ENCODE measurements at places on chromosomes 12 and 14.
A peak's percentile ranks its signal among the peaks of the same experiment; 100 is the strongest.

- no peak for DNase-seq
Observed at GRCh38 chr12:20210621-20211215, 157.6 kb upstream of the PDE3A start.

- no peak for DNase-seq
Observed at GRCh38 chr12:131671276-131671675, 39.6 kb upstream of the SFSWAP start.

DNA sequence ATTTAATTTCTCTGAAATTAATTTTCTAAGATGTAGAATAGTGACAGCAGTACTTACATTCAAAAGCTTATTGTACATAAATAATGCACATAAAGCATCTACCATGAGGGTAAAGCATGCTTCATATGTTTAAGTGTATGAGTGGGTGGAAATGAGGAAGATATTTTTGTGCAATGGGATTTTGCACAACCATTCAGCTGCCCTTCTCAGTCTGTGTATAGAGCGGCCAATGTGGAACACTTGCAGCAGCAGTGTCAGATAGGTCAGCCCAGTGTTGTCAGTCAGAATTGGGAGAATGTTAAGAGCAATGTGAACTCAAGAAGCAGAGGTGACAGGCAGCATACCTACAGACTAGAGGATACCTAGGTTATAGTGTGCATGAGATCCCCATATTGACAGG is 72.5 kb upstream of the ATP2B1 start:
- DNase-seq = no peak

GRCh38 chr12:51124504-51124903 is 41.1 kb upstream of the CSRNP2 start:
- DNase-seq = no peak

GRCh38 chr14:100446572-100446971 is 123.4 kb downstream of the SLC25A47 start:
- no peak for DNase-seq

GRCh38 chr12:31471823-31472222 is 119.1 kb downstream of the DENND5B start:
- DNase-seq = no peak

DNA sequence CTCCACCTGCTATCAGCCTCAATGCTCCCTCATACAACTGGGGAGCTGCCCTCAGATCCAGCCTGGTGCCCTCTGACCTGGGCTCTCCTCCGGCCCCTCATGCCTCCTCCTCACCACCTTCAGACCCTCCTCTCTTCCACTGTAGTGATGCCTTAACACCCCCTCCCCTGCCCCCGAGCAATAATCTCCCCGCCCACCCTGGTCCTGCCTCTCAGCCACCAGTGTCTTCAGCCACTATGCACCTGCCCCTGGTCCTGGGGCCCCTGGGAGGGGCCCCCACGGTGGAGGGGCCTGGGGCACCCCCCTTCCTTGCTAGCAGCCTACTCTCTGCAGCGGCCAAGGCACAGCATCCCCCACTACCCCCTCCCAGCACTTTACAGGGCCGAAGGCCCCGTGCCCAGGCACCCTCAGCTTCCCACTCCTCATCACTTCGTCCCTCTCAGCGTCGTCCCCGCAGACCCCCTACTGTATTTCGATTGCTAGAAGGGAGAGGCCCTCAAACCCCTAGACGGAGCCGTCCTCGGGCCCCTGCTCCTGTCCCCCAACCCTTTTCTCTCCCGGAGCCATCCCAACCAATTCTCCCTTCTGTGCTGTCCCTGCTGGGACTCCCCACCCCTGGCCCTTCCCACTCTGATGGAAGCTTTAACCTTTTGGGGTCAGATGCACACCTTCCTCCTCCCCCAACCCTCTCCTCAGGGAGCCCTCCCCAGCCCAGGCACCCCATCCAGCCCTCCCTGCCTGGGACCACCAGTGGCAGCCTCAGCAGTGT is 3.2 kb downstream of the MBD6 start:
- no peak for DNase-seq

GRCh38 chr12:124543052-124543589 is 24.3 kb downstream of the NCOR2 start:
- no peak for DNase-seq

DNA sequence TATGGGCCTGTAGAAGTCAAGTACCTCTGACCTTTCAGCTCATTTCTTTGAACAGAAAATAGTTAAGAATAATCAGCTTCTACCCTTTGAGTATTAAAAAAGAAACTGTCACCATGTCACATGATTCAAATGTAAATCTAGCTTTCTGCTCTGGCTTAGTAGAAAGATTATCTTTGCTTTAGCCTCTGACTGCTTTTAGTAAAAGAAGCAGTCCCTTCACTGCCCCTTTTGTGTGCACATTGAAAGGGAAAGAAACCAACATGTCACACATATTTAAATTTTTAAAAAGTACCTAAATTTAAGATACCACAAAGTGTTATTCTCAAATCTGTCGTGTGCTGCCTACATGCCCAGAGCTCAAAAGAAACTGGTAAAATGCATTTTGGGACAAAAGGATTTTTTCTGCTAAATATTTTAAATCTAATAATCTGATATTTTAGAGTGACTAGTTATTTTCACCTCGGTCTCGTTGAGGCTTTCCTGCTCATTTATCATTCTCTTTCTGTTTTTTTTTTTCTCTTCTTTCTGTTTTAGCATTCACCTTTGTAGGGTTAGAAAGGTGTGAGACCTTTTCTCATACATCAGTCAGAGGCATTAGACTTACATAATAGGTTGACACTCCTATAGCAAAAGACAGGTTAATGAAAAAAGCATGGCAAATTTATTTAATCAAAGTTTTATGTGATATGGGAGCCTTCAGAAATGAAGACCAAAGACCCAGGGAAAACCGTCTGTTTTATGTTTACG is 41.3 kb downstream of the SLC16A7 start:
- DNase-seq = no peak

DNA sequence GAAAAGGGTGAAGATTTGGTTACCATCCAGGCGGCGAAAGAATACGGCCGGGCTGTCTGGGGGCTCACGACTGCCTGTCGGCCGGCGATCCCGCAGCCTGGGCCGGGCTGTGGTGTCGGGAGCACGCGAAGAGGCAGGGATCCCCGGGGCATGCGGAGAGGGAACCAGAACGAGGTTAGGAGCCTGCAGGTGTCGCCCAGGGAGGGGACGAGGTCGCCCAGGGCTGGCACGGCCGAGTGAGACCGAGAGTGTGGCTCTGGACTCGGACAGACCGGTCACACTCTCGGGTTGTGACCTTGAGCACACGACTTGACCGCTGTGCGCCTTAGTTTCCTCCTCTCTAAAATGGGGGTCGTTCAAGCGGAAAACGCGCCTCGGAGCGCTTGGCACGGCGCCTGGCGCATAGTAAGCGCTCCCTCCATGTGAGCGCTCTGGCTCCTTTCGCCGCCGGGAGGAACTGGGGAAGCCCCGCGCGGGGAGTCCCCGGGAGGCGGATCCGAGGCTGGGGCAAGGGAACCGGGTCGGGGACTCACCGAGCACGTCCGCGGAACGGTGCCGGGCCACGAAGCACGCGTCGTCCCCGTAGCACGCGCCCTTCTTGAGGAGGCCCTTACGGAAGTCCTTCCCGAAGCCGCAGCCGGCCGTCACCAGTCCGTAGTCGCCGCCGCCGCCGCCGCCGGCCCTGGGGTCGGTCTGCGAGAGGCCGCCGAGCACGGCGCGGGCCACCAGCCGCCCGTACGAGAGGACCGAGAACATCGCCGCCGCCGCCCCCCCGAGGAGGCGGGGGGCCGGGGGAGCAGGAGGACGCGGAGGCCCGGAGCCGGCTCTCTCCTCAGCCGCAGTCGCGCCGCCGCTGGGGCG is 612 bp downstream of the PPTC7 start:
- peak; percentile 45 for DNase-seq

DNA sequence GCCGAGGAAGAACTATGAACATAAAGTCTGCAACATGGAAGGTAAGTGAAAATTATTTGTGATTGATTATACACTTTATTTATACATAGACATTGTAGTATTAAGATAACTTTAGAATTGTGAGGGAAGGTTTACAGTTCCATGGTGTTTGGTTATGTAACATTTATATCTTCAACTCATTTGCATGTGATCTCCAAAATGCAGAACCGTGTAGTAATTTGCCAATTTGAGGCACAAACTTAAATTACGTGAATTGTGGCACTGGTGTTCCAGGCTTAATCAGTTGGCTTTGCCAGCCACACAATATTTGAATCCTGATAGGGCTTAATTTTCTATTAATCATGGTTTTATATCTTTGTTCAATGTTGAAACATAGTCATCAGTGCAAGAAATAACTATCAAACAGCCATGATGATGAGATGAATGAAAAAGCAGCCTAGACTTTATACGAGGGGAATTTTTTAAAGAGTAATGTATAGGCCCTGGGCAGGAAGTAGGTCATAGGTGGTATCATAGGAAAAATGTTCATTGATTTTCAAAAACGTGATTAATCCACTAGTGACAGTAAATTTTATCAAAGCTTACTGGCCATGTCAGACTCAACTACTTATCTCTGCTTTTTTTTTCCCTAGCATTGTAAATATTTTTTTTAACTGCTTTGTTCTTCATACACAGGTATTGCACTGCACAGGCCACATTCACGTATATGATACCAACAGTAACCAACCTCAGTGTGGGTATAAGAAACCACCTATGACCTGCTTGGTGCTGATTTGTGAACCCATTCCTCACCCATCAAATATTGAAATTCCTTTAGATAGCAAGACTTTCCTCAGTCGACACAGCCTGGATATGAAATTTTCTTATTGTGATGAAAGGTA is 31.7 kb downstream of the HIF1A start:
- DNase-seq = no peak

GRCh38 chr12:76637807-76638206 is 78.2 kb upstream of the OSBPL8 start:
- DNase-seq = no peak

DNA sequence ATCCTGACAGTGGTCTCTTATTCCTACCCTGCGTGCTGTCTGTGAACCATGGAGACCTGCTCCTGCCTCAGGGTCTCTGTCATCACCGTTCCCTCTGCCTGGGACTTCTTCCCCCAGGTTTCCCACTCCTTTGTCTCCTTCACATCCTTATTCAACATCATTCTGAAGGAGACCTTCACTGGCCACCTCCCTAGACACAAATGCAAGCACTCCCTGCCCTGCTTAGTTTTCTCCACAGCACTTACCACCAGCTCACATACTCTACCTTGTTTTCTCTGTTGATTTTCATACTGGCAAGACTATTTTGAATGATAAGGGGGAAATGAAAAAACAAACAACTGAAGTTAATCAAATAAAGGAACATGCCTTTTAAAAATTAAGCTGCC is 192.8 kb downstream of the ANO6 start:
- DNase-seq = no peak

DNA sequence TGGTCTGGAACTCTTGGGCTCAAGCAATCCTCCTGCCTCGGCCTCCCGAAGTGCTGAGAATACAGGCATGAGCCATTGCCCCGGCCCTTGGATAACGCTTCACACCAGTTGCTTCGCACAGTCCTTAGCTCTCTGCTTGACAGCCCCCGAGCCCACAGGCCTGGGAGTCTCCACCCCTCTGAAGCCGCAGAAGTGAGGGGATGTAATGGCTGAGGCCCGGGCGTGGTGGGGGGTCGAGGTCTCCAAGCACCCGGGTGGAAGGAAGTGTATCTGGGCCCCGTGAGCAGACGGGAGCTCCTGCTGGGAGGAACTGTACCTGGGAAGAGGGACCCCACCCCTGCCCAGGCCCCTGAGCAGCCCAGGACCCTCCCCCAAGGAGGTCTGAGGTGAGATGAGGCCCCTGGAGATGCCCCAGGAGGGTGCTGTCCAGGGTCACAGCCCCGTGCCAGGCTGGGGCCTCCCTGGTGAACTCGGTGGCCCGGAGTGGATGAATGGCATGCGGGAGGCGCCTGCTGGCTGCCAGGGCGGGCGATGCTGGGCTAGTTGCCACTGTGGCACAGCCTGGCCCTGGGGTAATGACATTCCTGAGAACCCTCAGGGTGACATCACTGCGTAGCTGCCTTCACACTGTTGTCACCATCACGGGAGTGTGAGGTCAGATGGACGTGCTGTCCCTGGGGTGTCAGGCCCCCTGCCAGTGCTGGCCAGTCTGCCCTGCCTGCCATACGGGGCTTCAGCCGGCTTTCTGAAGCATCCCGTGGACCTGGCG is 48.9 kb downstream of the KIF26A start:
- DNase-seq = no peak

GRCh38 chr14:54348001-54348611 is 48.7 kb upstream of the CDKN3 start:
- DNase-seq = peak; percentile 69

- DNase-seq = no peak
Observed at GRCh38 chr12:12585115-12585863, 22.6 kb upstream of the DUSP16 start.

GRCh38 chr14:78530078-78530477 is 359.9 kb downstream of the NRXN3 start:
- peak; percentile 76 for DNase-seq

DNA sequence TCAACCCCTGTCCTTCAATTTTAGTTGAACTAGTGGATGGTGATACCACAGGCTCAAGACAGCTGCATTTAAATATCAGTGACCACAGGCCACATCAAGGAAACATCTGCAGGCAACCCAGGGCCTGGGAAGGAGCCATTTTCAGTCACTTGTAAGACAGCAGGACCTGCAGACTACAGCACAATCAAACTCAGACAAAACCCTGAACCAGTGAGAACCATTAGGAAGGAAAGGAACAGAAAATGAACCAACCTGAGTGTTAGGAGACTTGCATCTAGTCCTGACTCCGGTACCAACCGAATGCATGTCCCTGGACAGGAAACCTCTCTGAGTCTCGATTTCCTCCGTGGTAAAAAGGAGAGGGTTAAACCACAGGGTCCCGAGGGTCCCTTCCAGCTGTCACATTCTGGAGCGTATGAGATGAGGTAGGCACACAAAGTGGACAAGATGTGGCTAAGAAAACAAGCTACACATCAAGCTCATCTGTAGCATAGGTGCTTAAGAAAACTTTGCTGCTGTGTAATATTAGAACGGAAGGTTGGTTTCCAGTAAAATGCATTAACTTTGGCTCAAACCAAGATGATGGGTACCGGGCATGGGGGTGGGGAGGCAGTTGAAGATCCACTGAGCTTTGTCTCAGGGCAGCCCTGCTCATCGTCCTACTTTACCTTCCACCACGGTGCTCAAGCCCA is 1.6 kb upstream of the CDKN1B start:
- no peak for DNase-seq
